Smooth muscle cell of the brain vasculature (primary cell): ENCODE measurements at places on chromosomes 1 and 21.

- no peak for DNase-seq
Observed at GRCh38 chr1:87963556-87963955, 634.9 kb downstream of the LMO4 start.

DNA sequence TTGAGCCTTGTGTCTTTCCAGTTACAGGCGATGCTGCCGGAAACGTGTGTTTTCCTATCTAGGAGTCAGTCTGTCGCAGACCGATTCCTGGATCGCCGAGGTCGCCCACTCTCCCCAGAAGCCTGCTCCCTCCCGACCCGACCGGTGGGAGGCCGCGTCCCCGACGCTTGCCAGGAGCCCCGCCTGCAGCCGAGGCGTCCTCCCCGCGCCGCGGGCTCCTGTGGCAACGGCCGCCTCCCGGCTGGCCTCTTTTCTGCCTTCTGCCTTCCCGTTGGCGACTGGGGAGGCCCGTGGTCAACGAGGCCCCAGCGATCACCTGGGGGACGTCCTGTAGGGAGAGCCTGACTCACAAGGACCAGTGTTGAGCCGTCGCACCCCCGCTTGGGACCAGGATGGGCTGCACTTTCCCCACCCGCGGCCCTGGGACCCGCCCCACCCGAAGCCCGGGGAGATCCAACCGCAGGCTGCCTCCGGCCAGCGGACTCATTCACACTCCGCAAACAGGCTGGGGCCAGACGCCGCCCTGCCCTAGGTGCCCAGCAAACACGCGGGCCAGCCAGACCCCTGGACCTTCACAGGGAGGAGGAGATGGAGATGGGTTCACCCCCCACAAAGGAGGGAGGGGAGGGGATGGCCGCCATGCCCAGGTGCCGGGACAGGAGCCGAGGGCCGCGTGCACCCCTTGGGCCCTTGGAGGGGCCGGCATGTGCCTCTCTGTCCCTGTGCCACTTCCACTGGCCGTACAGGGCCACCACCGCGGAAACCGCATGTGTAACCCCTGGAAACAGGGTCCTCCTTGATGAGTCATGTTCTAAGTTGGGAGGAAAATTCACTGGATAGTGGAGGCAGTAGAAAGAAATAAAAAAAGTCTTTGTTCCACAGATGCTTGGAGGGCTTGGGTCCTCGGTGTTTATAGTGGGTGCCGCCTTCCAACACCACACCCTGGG is 7.2 kb upstream of the COL6A1 start:
- no peak for DNase-seq

DNA sequence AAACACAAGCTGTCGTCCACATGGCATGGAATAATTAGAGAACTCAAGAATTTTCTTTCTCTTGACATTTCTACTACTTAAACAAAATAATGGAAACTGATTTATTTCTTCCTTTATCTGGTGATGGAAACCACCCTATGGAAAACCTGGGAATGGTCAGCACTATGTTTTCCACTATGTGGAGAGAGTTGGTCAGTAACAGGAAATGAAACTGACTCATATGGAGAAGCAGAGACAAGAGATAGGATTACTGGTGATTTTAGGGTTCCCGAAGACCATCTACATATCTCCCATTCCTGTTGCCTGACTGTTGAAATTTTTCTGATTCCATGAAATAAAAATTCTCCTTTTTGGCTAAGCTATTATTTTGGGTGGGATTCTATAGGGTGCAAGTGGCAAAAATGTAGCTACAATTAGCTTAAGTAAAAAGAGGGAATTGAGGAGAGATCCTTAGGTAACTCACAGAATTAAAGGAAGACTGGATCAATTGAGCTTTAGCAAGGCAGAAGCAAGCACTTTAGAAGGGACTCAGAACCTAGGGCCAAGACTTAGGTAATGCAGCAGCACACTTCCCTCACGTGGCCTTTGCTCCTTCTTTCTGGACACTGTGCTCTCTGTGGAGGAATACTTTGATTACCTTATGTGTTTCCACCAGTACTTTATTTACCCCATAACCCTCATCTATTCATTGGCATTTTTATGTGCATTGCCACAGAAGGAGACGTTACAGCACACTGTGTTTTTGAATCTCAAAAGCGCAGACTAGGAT is 89.6 kb downstream of the LEPR start:
- DNase-seq, result no peak

DNA sequence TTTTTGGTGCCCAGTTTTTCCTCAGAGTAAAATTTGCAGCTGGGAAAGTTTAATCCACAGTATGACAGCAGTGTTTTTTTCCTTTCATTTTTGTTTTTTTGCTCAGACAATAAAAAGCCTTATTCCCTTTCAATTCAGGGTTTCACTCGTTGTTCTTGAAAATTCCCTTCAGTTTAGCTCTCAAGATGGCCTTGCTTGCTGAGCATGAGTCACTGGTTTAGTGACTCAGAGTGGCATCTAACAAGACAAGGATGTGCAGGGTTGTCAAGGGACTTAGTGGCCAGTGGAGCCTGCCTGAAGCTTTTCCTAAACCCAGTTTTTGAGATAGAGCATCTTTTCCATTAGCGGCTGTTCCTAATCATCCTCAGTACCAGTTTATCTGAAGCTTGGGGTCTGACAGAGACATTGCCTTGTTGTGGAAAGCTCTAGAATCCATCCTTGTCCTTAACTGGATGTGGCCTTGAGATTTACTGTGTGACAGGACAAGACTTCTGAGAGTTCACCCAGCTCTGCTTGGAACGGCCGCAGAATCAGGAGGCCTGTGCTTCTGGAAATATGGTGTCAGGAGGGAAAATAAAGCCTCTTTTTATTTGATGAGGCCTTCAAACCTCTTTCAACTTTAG is 48.4 kb upstream of the DNAJC6 start:
- no peak for DNase-seq

DNA sequence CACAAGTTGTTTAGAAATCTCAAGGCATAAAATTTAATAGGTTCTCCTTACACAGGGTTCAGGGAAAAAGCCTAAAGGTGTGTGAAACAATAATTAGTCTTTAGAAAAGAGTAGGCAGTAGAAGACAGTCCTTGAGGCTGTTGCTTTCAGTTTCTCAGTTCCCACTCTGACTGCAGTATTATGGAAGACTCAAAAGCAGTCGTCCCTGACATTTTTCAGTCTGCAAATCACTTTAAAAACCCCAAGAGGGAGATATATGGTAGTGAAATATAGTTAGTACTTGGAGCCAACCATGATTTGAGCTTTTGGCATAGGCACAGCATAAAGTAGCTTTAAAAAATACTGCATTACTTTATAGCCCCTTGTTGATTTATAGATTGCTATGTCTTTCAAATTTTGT is 299.7 kb downstream of the OLFM3 start:
- no peak for DNase-seq

DNA sequence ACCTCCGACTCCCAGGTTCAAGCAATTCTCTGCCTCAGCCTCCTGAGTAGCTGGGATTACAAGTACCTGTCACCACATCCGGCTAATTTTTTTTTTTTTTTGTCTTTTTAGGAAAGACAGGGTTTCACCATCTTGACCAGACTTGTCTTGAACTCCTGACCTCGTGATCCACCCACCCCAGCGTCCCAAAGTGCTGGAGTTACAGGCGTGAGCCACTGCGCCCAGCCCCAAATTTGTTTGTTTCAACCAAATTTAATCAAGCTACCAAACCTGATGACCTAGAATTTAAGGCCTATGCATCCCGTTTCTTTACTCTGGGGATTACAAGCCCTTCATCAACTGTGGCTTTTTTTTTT is 58.3 kb upstream of the TBX15 start:
- no peak for DNase-seq

- no peak for DNase-seq
Observed at GRCh38 chr1:22245726-22246125, 102.8 kb upstream of the WNT4 start.

DNA sequence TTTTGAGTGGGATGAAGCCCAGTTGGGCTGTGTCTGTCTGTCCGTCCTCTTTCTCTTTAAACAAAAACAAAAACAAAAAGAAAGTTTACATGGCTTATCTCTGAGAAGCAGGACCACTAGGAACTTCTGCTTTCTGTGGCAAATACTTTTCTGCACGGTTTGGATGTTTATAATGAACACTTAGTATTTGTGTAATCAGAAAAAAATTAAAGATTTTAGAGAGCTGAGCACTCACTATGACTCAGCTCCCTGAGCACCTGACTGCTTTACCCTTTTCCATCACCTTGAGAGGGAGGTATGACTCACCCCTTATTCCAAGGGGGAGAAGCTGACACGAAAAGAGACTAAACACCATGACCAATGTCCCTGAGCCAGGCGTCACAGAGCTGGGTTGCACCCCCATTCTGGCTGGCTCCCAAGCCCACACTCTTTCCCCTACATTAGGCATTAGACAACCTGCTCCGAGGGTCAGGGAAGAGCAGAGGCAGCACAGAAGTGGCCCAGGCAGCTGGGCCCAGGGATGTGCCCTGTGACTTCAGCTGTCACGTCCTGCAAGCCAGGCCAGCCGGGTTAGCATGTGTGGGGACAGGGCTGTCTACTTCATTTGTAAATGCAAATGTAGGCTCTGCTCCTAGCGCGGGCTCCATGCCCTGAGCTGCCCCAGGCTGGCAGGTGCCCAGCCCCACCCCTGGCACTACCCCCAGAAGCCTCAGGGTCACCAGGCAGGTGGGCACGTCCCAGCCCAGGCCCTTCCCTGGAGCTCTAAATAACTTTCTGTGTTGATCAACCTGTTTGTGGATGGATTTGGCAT is 30.4 kb downstream of the RAP1GAP start:
- DNase-seq, result no peak

DNA sequence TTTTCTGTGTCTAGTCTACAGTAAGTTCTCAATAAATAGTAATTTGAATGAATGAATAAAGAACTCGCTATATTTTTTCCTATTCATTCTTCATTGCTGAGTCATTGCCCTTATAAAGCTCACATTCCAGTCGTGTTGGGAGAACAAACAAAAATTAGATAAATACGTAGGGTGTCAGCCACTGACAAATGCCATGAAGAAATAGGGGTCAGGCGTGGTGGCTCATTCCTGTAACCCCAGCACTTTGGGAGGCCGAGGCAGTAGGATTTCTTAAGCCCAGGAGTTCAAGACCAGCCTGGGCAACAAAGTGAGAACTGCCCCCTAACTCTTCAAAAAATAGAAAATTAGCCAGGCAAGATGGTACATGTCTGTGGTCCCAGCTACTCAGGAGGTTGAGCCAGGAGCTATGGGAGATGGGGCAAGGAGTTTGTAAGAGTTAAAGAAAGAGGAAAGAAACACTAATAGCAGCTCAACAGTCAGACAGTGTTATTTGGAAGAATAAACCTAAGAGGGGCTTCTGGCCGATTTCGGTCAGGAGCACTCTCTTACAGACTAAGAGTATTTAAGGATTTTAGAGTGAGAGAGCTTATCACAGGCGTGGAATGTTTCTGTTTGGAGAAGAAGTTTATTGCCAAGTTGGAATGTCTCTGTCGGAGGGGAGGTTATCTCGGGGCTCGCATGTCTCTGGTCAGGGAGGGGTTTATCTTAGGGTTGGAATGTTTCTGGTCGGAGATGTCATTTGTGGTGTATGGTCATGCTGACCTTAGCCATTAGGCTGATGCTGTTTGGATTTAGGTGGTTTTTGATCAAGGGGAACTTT is 1.8 kb upstream of the CHML start:
- no peak for DNase-seq

DNA sequence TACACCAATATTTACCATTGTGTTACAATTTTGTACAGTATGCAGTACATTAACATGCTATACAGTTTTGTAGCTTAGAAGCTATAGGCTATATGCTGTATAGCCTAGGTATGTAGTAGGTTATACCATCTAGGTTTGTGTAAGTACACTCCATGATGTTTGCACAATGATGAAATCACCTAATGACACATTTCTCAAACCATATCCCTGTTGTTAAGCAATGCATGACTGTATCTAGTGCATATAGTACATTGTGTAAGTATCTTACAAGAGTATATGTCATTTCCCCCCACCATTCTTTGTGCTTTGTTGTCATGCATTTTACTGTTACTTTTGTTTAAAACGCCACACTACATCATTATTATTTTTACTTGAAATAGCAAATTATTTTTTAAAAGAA is 65.7 kb upstream of the RNF11 start:
- no peak for DNase-seq

DNA sequence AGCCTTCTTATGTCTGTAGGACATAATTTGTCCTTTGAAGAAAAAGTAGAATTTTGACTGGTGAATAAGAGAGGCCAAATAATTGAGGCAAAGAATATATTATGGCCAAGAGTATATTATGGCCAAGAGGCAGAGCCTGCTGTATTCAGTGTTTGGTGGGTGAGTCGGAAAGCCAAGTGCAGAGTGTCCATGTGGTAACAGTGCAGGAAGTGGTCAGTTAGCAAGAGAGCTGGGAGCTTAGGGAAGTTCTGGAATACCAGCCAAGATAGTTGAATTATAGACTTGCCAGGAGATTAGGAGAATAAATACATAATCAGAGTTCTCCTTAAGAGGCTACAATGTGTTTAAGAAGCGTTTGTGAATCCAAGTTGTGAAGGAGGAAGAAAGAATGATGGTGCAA is 131.5 kb upstream of the LMO4 start:
- DNase-seq, result no peak

- no peak for DNase-seq
Observed at GRCh38 chr1:234570329-234571120, 39.5 kb downstream of the IRF2BP2 start.

- no peak for DNase-seq
Observed at GRCh38 chr1:70767377-70767776, 280.2 kb downstream of the PTGER3 start.

- no peak for DNase-seq
Observed at GRCh38 chr1:179066471-179066870, 15.4 kb upstream of the TOR3A start.

DNA sequence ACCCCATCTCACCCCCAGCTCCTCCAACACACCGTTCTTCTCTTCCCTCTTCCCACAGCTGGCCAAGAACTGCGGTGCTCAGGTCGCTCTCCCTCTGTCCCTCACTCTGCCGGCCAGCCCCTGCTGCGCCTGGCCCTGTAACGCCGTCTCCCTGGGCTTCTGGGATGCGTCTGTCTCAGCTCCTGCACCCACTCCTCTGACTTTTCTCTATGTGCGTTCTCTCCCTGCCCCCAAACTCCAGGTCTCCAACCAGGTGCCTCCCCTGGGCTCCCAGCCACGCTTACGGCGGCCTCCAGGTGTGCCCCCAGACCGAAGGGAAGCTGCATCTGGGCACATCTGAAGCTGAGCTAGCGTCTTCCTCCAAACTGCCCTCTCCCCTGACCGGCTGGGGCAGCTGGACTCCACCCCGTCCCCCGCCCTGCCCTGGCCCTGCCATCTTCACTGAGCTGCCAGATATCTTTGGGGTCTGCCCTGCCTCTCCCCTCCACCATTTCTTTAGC is 2.6 kb downstream of the KRTAP10-12 start:
- DNase-seq, result no peak

- no peak for DNase-seq
Observed at GRCh38 chr1:17829579-17829978, 74.4 kb downstream of the ACTL8 start.

GRCh38 chr1:47662068-47662467 is 224.2 kb downstream of the FOXD2 start:
- no peak for DNase-seq

DNA sequence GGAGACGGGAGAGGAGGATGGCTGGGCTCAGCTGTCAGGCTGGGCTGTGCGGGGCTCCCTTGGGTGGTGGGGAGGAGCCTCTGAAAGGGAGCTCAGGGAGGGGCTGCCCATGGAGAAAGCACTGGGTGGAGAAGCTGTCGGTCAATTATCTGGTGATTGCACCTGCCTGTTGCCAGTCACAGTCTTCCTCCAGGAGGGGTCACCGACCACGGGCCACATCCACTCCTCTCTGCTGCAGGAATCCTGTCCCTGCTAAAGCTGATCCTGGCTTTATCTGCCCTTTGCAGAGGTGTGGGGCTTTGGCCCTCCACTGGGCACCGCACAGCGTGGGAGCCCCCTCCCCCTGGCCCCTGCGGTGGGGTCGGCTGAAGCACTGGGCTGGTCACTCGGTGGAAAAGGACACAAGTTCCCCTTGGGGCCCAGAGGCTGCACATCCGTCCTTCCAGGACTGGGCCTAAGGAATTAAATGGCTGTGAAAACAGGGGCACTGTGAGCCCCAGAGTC is 21.8 kb upstream of the COL18A1 start:
- no peak for DNase-seq
